ENCODE measurements at places on chromosomes 7 and 10. TPM values are rescaled to one million over a fixed set of nuclear protein-coding genes. Genes with fewer than 3 reads are reported as not detected.

Gene SPDYE5
- total RNA-seq = 0.10 TPM

Gene PODXL
- total RNA-seq = 15.2 TPM

Gene MYPN
- 0.10 TPM for total RNA-seq

Gene GLI3
- total RNA-seq = 11.3 TPM

Gene SPDYE8
- total RNA-seq = 0.06 TPM

Gene FAM107B
- total RNA-seq = 56.9 TPM

Gene TACR2
- 0.28 TPM for total RNA-seq

Gene GIMAP2
- total RNA-seq = 12.7 TPM

Gene PPIF
- 23.4 TPM for total RNA-seq

Gene C10orf88
- total RNA-seq = 11.2 TPM

Gene SFTPA2
- 0.20 TPM for total RNA-seq

Gene IDI1
- 219 TPM for total RNA-seq

Gene HOXA7
- 12.6 TPM for total RNA-seq

Gene VGF
- total RNA-seq = 7.9 TPM

Gene CHST15
- 46.2 TPM for total RNA-seq

Gene AMZ1
- total RNA-seq = 2.3 TPM

Gene IL6
- total RNA-seq = not detected

Gene MAPK8
- total RNA-seq = 83.8 TPM

Gene MNX1
- total RNA-seq = 1.2 TPM

Gene EMX2
- 1.9 TPM for total RNA-seq

Gene NPC1L1
- 0.06 TPM for total RNA-seq

Gene HOXA11
- 2.2 TPM for total RNA-seq

Gene AKR1C8
- 0.94 TPM for total RNA-seq

Gene FAM13C
- total RNA-seq = 28.2 TPM

Gene NOBOX
- total RNA-seq = not detected

Gene MEOX2
- total RNA-seq = 17.0 TPM

Gene ZCCHC24
- total RNA-seq = 46.1 TPM

Gene CALCR
- total RNA-seq = 0.39 TPM

Gene SHH
- total RNA-seq = 0.94 TPM

Gene PIP
- not detected for total RNA-seq

Gene ADO
- total RNA-seq = 32.3 TPM

Gene MTG1
- 35.1 TPM for total RNA-seq

Gene SPDYE16
- 0.28 TPM for total RNA-seq

Gene UCN3
- 0.50 TPM for total RNA-seq

Gene FXYD4
- total RNA-seq = not detected

Gene ZNF727
- 0.50 TPM for total RNA-seq

Gene LEP
- 0.10 TPM for total RNA-seq
